ENCODE measurements at places on chromosomes 12 and 14. TPM values are rescaled to one million over a fixed set of nuclear protein-coding genes. Genes with fewer than 3 reads are reported as not detected.

GRCh38 chr12:41556176-41556575, 368.1 kb downstream of the PDZRN4 start:
- H3K27ac ChIP-seq = no peak overlapping the region
- no peak for DNase-seq

DNA sequence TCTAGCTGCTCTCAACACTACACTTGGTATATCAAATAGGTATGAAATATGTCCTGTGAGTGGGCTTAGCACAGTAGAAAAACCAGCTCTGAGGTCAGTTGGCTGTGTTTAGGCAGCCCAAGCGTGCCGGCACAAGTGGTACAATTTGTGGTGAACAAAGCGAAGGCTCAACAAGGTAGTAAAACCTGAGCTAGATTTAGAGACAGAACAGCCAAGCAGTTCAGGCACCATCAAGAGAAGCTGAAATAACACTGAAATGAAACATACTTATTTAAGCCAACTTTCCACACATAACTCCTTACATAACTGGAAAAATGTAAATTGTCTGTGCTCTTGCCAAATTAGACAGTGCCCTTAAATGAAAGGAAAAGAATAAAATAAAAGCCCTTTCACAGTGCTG, 596.8 kb upstream of the FBXO33 start:
- H3K36me3 ChIP-seq = no peaks in the 10 kb centered on the region
- H3K4me1 ChIP-seq = no peaks in the 10 kb centered on the region
- no peak overlapping the region for H3K4me3 ChIP-seq
- H3K27ac ChIP-seq = no peak overlapping the region

- H3K36me3 ChIP-seq = no peaks in the 10 kb centered on the region
- no peak for DNase-seq
- H3K4me1 ChIP-seq = peaks cover 7% of the 10 kb centered on the region
- no peak overlapping the region for H3K27ac ChIP-seq
- no peaks in the 10 kb centered on the region for H3K27me3 ChIP-seq
Measured at GRCh38 chr12:96354326-96354725, 45.9 kb downstream of the CDK17 start.

- no peak overlapping the region for H3K4me3 ChIP-seq
- no peak for DNase-seq
- H3K27me3 ChIP-seq = no peaks in the 10 kb centered on the region
- H3K27ac ChIP-seq = no peak overlapping the region
- H3K4me1 ChIP-seq = peaks cover 3% of the 10 kb centered on the region
Measured at GRCh38 chr12:113983265-113983664, 17.1 kb upstream of the RBM19 start.

DNA sequence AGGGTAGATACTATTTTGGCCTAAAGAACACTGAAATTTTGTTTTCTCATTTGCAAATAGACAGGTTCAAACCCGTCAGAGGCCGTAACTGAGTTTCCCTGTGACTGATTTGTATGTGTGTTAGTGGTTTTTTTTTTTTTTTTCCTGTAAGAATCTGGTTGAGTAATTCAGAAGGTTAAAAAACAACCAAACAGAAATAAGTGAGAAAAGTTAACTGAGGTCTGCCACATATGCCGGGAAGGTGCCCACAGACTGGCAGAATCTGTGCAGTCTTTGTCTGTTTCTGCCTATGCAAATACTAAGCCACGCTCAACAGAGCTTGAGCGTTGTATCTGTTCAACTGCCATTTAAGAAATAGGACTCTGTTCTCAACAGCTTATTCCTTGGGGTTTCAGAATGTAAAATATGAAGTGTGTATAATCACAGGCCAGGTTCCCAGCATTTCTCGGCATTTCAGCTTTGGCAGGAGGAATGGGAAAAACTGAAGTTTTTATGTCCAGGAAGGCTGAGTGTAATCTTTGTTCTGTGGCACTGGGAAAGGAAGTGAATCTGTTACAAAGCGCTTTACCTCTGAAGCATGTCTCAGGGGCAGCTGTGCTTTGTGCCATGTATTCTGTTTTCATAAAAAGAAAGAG, 181.9 kb downstream of the PRKCH start:
- H3K4me1 ChIP-seq = no peaks in the 10 kb centered on the region
- no peaks in the 10 kb centered on the region for H3K27me3 ChIP-seq
- H3K36me3 ChIP-seq = no peaks in the 10 kb centered on the region
- no peak for DNase-seq
- no peak overlapping the region for H3K4me3 ChIP-seq

- no peaks in the 10 kb centered on the region for H3K4me1 ChIP-seq
- H3K27ac ChIP-seq = no peak overlapping the region
- DNase-seq = no peak
- no peaks in the 10 kb centered on the region for H3K27me3 ChIP-seq
- no peak overlapping the region for H3K4me3 ChIP-seq
- no peaks in the 10 kb centered on the region for H3K36me3 ChIP-seq
Measured at GRCh38 chr12:131106349-131106941, 152.7 kb downstream of the ADGRD1 start.

DNA sequence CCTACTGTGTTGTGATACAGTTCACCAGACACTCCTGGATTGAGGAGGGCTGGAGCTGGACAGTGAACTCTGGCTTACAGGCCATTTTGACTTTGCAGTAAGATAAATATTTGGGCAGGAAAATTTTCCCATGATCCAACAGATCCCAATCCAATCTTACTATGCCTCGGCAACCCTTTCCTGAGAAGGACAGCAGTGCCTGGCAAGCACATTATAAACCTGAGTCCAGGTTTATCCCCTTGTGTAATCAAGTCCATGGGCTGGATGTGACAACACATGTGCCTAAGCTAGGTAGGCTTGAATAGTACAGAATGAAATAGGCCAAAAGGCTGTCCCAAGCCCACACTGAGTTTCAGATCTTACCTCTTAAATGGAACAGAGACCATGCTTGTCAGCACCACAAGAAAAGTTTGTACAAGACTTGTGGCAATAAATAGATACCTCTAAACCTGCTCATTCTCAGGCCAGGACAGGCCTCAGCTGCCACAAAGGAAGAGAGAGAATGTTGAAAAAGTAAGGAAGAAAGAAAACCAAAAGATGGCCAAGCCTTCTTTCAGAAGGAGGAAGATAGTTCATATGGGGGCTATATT, 34.9 kb downstream of the CREBL2 start:
- H3K27ac ChIP-seq = no peak overlapping the region
- no peak overlapping the region for H3K4me3 ChIP-seq
- H3K36me3 ChIP-seq = no peaks in the 10 kb centered on the region
- H3K27me3 ChIP-seq = no peaks in the 10 kb centered on the region

- no peaks in the 10 kb centered on the region for H3K36me3 ChIP-seq
- H3K4me1 ChIP-seq = no peaks in the 10 kb centered on the region
- H3K27me3 ChIP-seq = no peaks in the 10 kb centered on the region
- H3K4me3 ChIP-seq = no peak overlapping the region
- H3K27ac ChIP-seq = no peak overlapping the region
- DNase-seq = no peak
Measured at GRCh38 chr12:113889076-113889475, 77.0 kb downstream of the RBM19 start.

DNA sequence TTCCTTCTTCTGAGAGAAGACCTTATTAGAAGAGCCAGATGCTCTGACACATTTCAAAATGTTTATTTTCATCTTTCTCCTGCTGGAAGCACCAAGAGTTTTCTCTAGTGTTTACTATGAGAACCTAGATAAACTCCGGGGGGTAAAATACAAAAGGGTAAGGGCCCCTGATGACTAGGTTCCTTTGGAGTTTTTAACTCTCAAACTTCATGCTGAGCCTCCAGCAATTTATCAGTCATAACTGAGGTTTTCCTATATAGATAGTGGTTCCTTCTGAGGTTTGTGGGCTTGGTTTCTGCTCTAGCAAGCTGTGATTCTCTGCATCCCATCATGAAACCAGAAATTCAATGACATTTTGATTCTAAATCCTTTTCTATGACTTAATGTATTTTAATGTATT, 210.9 kb downstream of the LRFN5 start:
- no peaks in the 10 kb centered on the region for H3K36me3 ChIP-seq
- no peak for DNase-seq
- no peaks in the 10 kb centered on the region for H3K27me3 ChIP-seq
- peak overlapping the region; percentile 56 for H3K27ac ChIP-seq

Gene BLTP3B
- 31.8 TPM for total RNA-seq

- no peaks in the 10 kb centered on the region for H3K27me3 ChIP-seq
- no peaks in the 10 kb centered on the region for H3K4me1 ChIP-seq
- no peaks in the 10 kb centered on the region for H3K36me3 ChIP-seq
- peak overlapping the region; percentile 39 for H3K27ac ChIP-seq
- peak; percentile 79 for DNase-seq
Measured at GRCh38 chr14:34331728-34332623, 130.1 kb downstream of the SPTSSA start.

Gene GALNT16
- total RNA-seq = 1.7 TPM
